ENCODE measurements at places on chromosomes 6 and 20.
A peak's percentile ranks its signal among the peaks of the same experiment; 100 is the strongest.

GRCh38 chr6:158460602-158461169 lies 99.2 kb upstream of the TMEM181 start:
- peak; percentile 67 for DNase-seq

DNA sequence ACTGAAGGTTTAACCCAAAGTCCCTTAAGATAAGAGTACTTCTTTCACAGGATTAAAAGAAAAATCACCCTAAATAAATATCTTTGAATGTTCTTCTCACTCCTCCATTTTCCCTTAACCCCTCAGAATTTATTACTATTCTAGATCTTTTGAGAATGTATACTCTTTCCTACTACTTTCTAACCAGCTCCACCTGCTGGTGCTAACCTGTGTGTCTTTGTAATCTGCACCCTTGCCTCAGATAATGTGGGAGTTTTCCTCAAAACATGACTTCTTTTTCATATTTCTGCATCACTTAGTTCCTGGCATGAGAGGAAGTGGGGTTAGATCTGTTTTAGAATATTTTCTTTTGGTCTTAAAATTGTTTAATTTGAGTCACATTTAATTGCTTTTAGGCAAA lies 394.2 kb downstream of the BMP2 start:
- DNase-seq = no peak

DNA sequence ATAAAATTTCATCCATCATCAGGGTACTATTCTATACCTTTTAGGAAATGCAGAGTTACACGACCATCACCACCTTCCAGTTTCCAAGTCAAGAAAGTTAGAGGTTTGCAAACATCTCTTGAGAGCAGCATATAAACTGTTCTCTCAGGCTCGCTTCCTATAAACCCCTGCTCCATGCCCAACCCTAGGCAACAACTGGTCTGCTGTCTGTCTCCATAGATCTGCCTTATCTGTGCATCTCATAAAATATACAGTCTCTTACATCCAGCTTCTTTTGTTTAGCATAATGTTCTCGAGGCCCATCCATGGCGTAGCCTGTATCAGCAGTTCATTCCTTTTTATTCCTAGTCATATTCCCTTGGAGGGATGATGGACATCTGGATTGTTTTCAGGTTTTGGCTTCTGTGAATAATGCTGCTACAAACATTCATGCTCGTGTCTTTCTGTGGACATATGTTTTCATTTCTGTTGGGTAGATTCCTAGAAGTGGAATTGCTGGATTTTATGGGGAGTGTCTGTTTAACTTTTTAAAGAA lies 6.1 kb downstream of the PTPRT start:
- no peak for DNase-seq

DNA sequence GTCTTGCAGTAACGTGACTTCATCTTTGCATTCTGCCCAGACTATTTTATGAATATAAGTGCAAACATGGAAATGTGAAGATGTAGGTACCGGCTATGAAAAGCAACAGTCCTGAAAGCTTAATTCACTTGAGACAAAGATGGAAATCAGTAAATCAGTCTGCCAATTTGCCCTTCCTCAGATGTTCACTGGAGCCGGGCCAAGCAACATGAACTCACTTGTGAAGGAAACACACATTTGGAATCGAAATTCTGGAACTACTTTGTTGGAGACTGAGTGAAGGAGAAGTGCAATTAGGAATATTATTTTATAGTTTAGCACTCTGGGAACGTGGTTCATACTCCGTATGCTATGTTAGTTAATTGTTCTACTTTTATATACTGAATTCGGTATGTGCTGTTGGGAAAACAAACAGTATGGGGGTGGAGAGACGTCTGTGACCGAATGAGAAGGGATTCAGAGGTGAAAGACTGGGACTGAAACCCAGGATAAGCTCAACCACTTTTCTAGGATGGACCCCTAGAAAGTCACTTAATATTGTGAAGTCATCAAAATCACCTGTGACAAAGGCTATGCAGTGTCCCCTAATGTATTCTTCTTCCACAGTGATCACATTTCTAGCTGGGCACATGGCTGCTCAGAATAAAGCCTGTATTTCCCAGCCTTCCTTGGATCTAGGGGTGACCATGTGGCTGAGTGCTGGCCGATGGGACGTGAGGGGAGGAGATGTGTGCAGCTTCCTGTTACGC lies 95.5 kb downstream of the PREX1 start:
- no peak for DNase-seq

- DNase-seq = peak; percentile 81
Observed at GRCh38 chr20:5991623-5992441, 41.4 kb downstream of the MCM8 start.

- peak; percentile 15 for DNase-seq
Observed at GRCh38 chr6:159828074-159828473, 28.0 kb downstream of the PNLDC1 start.

- no peak for DNase-seq
Observed at GRCh38 chr6:26359765-26360164, 5.2 kb upstream of the BTN3A2 start.

DNA sequence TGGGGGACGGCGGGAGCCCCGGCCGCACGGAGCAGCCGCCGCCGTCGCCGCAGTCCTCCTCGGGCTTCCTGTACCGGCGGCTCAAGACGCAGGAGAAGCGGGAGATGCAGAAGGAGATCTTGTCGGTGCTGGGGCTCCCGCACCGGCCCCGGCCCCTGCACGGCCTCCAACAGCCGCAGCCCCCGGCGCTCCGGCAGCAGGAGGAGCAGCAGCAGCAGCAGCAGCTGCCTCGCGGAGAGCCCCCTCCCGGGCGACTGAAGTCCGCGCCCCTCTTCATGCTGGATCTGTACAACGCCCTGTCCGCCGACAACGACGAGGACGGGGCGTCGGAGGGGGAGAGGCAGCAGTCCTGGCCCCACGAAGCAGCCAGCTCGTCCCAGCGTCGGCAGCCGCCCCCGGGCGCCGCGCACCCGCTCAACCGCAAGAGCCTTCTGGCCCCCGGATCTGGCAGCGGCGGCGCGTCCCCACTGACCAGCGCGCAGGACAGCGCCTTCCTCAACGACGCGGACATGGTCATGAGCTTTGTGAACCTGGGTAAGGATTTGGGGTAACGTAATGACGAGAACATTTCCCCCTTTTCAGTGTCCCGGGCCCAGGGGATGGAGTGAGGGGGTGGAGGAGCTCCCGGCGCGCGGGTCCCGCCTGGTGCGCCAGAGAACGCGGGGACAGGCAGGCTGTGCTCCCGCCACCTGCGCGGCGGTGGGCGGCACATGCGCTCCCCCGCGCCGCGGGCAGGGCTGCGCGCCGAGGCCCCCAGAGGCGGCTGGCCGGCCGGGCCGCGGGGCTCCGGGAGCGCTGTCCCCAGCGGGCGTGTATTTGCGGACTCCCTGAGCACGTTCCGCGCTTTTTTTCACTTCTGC lies 1.4 kb downstream of the BMP6 start:
- DNase-seq = peak; percentile 13

DNA sequence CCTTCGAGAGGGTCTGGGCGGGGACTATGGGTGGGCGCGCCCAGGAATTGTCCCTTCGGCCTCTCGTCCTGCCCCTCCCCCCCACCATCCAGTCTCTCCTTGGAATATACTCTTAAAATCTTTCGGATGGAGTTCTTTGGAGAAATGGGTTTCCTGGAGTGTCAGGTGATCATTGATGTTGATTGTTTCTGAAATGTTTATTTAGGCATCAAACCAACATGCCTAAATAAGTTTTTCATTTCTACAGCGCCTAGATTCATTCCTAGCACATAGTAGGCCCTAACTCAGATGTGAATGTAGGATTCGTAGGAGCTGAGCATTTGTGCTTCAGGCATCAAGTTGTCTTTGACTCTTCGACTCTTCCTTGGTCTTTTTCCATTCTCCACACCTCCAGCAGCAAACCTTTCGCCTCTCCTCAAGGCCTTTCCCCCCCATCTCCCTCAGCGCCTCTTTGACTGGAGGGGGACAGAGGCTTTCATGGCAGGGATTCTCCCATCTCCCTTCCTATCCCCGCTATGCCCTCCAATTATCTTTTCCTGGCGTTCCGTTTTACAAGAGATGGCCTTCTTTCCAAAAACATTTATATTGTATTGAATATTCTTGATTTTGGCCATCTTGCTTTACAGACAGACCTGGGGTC lies 610 bp downstream of the CASP8AP2 start:
- DNase-seq = peak; percentile 14

GRCh38 chr6:156949376-156949775 lies 172.2 kb downstream of the ARID1B start:
- peak; percentile 90 for DNase-seq

GRCh38 chr6:15620611-15621010 lies 42.2 kb downstream of the DTNBP1 start:
- no peak for DNase-seq

DNA sequence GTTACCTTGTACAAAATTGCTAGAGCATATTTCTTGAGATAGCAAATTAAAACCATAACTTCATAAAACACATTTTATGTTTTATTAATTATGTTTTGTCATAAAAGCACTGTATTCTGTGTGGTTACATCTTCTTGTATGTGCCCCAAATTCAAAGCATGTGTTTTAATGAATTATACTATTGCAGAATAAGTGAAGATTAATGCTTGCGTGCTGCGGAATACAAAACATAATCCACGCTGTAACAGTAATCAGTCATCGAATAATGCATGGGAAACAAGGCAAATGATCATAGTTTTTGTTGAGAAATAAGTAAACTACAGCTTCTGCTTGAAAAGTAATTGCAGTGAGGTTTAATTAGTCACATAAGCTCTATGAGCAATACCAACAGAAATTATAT lies 459.2 kb upstream of the SOX4 start:
- no peak for DNase-seq
